ENCODE measurements at places on chromosomes 2 and 18. TPM values are rescaled to one million over a fixed set of nuclear protein-coding genes. Genes with fewer than 3 reads are reported as not detected.
A peak's percentile ranks its signal among the peaks of the same experiment; 100 is the strongest.

The GPBAR1 gene
- 0.15 TPM for polyA plus RNA-seq

DNA sequence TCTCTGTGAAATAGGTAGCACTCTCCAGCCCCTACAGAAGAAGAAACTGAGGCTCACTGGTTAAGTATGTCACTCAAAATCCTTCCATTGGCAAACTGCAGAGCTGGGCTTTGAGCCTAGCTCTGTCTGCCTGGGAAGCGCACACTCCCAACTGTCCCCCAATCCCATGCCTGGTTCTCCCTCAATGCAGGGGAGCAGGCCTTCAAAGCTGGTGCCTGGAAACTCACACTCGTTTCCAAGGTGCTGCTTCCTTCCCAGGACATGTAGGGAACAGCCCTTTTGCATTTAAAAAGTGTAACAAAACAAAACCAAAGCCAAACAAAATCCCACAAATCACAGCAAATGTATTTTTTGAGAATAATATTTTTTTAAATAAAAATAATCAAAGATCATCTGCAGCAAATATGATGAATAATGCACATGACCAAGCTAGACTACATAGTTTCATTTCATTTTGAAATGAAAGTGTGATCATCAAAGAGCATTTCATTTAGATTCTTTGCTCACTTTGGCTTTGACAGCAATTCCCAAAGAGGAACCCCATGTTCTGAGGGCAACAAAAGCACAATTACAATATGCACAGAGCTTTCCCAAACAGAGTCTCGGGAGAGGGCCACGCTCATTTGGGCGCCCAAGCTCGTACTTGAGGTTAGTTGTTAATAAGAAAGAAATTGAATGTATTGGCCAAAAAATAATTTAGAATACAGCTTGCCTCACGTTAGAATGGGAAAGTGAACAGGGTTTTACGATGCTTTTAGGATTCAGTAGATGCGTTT, 96.7 kb upstream of the ACKR3 start:
- no peak for DNase-seq

DNA sequence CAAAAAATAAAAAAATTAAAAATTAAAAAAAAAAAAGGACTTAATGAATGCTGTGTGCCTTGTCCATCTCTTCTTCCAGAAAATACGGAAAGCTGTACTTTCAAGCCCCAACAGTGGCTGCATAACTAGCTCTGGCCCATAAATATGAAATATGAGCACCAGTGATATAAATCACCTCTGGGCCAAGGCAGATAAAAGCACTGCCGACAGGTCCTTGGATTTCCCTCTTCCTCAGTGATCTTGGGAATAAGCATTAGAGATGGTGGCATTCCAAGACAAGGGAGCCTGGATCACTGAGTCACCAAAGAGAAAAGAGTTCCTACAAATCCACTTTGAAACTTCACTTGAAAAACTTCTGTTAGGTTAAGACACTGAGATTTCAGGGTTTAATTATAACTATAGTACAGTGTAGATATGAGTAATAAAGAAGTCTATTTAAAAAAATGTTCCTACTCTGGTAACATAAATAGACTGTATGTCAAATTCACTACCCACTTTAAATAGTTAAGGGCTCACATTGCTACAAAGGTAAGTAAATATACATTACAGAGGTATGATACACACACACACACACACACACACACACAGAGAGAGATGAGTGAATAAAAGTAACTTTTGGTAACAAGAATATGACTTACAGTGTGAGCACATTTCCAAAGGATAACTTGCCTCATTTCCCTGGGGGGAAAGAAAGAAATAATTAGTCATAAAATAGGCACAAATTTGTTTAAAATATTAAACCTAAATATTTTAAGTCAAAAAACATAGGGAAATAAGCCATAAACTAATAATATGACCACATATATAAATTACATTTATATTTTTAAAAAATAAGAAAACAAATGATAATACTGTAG, 35.6 kb downstream of the PPP3R1 start:
- no peak for DNase-seq

GRCh38 chr2:101205521-101206479, 46.9 kb upstream of the CNOT11 start:
- peak; percentile 65 for DNase-seq

DNA sequence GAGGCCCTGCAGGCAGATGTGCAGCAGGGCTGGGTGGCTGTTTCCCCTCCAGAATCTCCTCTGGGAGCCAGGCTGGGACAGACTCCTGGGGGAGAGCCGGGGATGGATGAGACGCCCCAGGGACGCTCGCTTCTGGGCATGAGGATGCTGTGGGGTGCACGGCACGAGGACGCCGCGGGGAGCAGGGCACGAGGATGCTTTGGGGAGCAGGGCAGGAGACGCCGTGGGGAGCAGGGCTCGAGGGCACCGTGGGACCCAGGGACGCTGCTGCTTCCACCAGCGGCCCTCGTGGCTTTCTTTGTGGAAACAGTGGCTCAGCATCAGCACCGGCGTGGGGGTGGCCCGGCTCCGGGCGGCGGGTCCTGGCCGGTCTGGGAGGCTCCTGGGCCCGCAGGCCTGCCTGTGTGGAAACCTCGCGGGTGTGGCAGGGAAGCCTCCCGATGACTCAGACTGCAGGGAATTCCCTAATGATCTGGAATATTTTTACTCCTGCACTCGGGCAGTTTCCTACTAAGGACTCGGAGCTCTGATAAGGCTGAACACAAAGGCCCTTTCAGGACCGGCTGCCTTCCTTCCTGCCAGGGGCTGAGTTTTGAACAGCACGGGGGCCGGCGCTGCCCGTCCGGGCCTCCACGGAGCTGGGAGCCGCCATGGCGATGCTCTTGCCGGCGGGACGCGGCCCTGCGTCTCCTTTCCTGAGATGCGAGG, 62.6 kb downstream of the NFATC1 start:
- DNase-seq: no peak

DNA sequence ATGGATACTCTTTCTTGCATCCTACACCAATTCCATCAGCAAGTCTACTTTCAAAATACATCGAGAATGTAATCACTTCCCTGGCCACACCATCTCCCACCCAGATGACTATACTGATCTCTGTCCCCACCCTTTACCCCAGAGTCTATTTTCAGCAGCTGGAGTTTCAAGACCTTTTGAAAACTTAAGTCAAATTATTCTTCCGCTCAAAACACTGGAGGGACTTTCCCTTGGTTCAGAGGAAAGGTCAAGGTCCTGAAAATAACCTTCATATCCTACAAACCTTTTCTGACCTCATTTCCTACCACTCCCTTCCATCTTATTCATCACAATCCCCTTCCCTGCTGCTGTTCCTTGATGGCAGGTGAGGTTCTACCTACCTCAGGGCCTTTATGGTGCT, 58.8 kb upstream of the LYPD6 start:
- DNase-seq: no peak

The PRSS56 gene
- polyA plus RNA-seq: not detected

The SIGLEC15 gene
- polyA plus RNA-seq: not detected

The GCA gene
- polyA plus RNA-seq: 17.7 TPM

The KCTD18 gene
- 18.4 TPM for polyA plus RNA-seq

- DNase-seq: no peak
Observed at GRCh38 chr18:12886498-12887126, 2.6 kb upstream of the PTPN2 start.

GRCh38 chr18:407191-407590, 93.3 kb downstream of the COLEC12 start:
- DNase-seq: no peak

GRCh38 chr2:27962006-27962405, 71.5 kb downstream of the BABAM2 start:
- no peak for DNase-seq

The NR4A2 gene
- polyA plus RNA-seq: 7.3 TPM

DNA sequence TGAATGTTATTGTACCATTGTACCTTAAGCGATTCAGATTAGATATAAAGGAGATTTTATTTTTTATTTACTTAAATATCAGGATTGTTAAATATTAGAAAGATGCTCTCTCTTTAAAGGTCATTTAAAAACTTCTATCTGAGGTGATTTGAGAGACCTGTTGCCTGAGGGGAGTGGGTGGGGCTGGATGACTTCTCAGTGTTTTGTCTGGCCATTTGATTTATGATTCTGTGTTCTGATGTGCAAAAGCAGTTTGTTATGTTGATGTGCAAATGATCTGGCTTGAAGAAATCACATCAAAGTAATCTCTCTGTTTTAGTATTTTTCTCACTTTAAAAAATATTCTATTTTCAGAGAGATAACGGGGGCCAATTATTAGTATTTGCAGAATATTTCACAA, 370.8 kb downstream of the NUP35 start:
- no peak for DNase-seq

The HSBP1L1 gene
- 32.4 TPM for polyA plus RNA-seq

GRCh38 chr2:36395866-36396265, 40.3 kb downstream of the CRIM1 start:
- no peak for DNase-seq

DNA sequence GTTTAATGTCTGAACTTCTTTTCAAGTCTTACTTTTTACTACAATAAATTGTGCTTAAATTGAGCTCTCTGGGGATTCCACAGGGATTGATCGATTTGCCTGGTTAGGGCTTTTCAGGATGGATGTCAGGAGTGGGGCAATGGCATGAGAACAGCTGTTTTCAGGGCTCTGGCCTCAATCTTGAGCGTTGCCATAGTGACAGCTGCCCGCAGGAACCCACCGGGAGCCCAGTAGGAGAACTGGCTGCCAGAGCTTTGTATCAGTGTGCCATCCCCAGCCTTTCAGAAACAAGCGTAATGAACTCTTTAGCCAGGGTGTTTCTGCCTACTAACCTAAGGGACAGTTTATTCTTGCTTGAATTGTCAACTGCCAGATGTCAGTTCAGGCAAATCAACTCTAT, 93.5 kb downstream of the GALNT3 start:
- DNase-seq: no peak

DNA sequence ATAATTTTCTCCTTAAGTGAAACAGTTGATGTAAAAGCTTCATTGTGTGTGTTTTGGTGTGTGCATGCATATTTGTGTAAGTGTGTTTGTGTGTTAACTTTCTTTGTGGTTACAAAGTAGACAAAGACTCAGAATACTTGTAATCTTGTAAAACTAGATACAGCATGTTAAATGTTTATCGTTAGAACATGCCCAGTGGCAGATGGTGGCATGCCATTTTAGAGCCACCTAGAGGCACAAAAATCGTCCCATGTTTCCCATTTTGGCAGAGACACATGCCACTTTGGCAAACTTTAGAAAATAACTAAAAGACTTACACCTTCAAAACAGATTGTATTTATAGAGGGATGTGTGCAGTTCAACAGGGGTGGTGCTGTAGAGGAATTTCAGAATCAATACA, 224.1 kb downstream of the LRP1B start:
- DNase-seq: no peak

DNA sequence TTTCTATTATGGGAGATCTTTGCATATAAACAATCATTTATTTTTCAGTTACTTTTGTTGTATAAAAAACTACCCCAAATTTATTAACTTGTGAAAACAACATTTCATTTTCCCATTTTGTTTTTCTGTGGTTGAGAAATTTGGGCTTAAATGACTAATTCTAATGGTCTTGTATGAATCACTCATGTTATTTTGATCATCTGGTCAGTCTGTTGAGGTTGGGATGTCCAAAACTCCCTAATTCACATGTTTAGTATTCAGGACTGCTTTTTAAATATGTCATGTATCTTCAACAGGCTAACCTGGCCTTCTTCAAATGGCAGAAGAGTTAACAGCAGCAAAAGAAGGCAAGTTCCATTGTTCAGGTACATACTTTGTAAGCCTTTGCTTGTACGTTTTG, 788.1 kb downstream of the TRIB2 start:
- DNase-seq: no peak

DNA sequence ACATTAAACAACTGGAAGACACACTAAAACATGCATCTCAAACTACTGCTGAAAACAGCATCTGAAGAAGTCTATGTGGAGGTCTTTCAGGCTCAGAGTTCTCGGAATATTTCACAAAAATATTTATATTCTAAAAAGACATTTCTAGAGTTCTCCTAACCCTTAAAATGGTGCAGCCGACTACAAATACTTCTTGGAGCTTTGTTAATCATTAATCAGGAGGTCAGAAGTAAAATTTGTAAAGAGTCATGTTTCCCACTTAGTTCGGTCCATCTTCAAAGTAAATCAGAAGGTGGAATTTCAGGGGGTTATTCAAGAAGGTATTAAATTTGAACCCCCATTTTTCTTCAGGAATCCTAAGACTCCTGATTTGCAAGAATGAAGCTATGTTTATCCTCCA, 72.7 kb downstream of the FAM228A start:
- DNase-seq: no peak

The UGT1A5 gene
- polyA plus RNA-seq: not detected

The LRP2 gene
- polyA plus RNA-seq: not detected

The TMEM200C gene
- not detected for polyA plus RNA-seq

- no peak for DNase-seq
Observed at GRCh38 chr18:47480166-47480565, 228.7 kb upstream of the SKOR2 start.

- no peak for DNase-seq
Observed at GRCh38 chr18:76459687-76460350, 35.2 kb downstream of the ZNF516 start.

- DNase-seq: no peak
Observed at GRCh38 chr2:151217343-151217742, 44.3 kb downstream of the RBM43 start.

DNA sequence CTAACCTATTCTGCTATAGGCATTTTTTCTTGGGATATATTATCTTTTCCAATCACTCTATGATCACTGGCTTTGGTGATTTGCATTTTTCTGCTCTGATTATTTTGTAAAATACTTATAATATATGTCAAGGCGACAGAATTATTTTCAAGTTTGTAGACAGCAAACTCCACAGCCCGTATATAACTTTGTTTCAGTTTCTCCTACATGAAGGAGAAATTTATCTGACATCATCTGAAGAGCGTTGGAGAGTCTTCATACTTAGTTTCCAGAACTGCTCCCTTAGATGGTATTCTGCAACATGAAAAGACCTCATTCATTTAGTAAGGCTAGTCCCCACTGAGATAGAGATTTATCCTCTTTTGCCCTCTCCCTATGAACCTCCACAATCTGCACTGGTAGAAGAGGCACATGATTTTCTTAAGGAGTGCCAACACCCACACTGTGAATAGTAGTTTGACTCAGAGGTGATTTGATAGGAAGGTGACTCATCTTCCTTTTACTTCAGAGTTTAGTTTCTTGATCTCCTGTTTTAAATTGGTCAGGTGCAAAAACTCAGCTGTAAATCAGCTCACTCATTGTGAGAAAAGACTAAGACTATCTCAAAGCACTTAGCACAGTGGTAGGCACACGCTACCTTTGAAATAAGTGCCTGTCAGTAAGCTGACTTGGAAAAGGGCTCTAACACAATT, 1848.6 kb upstream of the CELF4 start:
- DNase-seq: no peak

All from naive thymus-derived CD4-positive, alpha-beta T cell (primary cell).